ENCODE measurements at places on chromosomes 5 and 9. TPM values are rescaled to one million over a fixed set of nuclear protein-coding genes. Genes with fewer than 3 reads are reported as not detected.

GRCh38 chr5:119378075-119378700 lies 22.4 kb downstream of the TNFAIP8 start:
- no peak for DNase-seq

GRCh38 chr5:1204693-1205242 lies 3.4 kb downstream of the SLC6A19 start:
- DNase-seq = no peak

Gene ADAMTS2
- 0.17 TPM for total RNA-seq

GRCh38 chr5:137442660-137443059 lies 56.5 kb downstream of the SPOCK1 start:
- DNase-seq = no peak

DNA sequence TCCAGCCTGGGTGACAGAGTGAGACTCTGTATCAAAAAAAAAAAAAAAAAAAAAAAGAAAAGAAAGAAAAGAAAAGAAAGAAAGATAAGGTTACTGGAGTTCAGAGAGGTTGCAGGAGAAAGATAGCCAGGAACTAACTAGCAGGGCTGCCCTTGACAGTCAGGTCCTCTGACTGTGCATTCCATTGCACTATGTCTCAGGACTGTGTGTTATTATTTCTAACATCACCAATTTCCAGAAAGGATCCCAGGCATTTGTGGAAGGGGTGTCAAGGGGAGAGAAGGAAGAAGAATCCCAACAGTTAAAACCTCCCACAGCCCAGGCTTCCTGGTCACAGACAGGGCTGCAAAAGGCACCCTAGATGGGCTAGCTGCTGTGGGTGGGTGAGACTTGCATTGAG lies 25.1 kb downstream of the KLF4 start:
- no peak for DNase-seq

DNA sequence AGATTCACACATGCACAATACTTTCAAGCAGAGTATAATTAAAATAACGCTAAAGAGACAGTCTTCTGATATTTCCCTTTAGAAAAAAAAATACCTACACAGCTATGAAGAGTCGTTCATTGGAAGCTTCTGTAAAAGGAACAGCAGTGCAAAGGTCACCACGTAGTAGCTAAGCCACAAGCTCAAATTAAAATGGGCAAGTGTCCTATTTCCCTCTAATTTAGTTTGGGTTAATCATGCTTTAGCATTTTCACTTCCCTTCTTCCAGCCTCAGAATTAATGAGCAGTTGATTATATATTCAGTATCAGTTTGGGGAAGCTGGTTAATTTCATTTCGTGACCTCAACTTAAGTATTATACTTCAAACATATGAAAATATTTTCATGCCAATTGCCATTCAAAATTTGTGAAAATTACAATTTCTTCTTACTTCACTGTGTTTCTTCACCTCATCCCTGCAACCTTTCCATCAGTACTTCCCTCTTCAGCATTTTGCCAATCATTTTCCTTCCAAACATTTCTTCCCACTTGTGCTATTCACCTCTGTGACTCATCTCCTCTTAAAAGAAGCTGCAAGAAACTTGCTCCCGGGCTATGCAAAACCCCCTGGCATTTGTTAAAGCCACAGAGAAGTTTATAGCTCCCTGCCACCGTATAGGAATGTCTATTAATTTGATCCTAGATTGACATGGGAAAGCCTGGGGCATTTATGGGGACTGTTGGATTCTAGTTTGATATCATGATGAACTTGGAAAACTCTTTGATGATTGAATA lies 83.0 kb downstream of the DMRTA1 start:
- no peak for DNase-seq
